Stimulated activated CD4-positive, alpha-beta T cell treated with anti-CD3 and anti-CD28 coated beads, Interleukin-1b, Interleukin-23, amount 100 ng/mL, for 48 hours (primary cell): ENCODE measurements at places on chromosomes 5 and 9.
A peak's percentile ranks its signal among the peaks of the same experiment; 100 is the strongest.

- no peak for DNase-seq
These were observed 21.4 kb upstream of the OTULINL start for GRCh38 chr5:14560091-14560595.

- no peak for DNase-seq
These were observed 316.1 kb downstream of the PRDM9 start for GRCh38 chr5:23823521-23823920.

DNA sequence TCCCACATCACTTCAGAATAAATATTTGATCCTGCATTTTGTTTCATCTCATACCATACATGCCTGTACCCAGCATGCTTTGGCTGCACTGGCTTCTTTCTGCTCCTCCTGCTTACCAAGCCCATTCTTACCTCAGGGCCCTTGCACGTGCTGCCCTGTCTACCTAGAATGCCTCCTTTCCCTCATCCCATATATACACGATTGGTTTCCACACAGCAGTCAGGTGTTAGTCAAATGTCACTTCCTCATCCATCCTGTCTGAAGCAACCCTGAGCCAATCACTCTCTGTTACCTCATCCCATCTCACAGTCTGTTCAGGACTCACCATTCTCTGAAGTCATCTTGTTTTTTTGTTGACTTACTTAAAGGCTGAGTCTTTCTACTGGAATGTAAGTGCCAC lies 30.3 kb downstream of the CAST start:
- DNase-seq, result no peak

DNA sequence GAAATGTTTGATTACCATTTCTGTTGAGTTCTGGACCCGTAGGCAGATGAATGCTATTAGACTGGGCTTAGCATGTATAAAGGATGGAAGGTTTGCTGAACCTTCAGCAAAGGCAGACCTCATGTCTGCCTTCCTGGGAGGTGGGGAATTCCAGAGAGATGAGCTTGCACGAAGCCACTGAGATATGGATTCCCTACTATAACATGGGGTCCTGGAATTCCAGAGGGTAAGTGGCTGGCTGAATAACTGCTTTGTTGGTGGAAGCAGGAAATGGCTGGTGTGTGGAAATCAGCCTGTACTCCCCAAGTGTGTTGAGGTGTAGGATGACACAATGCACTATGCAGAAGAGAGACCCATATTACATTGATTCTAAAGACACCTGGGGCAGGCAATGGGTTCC lies 526.4 kb downstream of the CTNND2 start:
- DNase-seq, result no peak

DNA sequence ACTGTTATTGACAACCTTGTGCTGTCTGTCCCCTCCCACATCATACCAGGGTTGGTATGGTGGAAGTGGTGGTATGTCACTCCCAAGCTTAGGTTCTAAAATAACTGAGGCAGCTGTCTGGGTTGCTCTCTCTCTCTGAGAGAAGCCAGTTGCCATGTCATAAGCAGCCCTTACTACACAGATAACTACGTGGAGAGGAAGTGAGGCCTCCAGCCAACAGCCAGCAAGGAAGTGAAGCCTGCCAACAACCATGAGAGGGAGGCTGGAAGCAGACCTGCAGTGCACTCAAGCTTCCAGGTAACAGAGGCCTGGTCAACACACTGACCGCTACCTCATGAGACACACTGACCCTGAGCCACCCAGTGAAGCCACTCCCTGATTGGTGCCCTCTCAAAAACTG lies 18.6 kb downstream of the CTNNAL1 start:
- DNase-seq, result no peak

DNA sequence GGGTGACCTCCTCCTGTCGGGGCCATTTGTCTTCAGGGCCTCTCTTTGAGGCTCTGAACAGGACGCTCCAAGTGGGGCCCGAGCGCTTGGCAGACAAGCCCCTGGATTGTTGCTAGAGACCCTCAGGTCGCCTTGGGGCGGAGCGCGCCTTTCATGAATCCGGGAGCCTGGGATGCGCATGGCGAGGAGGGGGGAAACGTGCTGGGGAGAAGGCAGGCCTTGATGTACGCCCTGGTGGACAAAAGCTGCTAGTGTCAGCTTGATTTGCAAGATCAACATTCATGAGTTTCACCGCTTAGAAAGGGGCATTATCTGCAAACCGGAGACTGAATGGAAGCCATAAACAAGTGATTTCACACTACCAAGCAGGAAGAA lies 226.3 kb downstream of the SMARCA2 start:
- no peak for DNase-seq

GRCh38 chr9:134628354-134628736 lies 13.3 kb upstream of the COL5A1 start:
- DNase-seq, result no peak

DNA sequence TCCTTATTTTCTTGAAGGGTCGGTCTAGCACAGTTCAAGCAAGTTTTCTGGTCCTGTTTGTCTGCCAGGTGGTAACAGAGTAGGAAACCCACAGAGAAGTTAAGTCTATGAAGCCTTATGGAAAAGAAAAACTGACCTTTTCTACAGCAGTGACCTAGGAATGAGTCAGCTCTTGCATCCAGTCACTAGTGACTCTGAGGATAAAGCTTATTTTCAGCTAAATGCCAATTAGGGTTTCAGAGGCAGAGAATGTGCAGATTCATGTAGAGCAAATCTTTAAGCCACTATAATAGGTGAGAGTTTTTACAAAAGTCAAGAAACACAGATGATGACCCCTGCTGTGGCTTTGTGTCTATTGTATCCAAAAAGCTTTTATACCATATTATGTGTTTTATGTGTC lies 100.7 kb downstream of the CWC27 start:
- no peak for DNase-seq

- DNase-seq, result peak; percentile 47
These were observed 172.8 kb downstream of the ERCC6L2 start for GRCh38 chr9:96048104-96048955.

GRCh38 chr5:170327829-170328228 lies 30.3 kb upstream of the LCP2 start:
- no peak for DNase-seq

DNA sequence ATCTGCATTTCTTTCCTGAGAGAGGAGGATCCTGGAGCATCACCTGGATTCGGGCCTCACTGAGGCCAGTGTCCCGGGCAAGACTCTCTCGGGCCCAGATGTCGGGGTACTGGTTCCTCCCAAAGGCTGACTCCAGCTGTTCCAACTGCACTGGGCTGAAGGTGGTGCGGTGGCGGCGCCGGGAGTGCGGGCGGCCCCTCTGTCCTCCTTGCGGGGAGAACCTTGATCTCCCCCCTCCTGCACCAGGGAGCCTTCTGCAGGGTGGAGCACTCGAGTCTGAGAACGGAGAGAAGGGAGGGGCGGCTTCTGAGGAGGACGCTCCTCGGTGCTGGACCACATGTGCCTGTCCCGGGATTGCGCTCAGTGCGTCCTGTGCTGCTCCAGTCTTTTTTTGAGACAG lies 2.0 kb downstream of the PROP1 start:
- no peak for DNase-seq

DNA sequence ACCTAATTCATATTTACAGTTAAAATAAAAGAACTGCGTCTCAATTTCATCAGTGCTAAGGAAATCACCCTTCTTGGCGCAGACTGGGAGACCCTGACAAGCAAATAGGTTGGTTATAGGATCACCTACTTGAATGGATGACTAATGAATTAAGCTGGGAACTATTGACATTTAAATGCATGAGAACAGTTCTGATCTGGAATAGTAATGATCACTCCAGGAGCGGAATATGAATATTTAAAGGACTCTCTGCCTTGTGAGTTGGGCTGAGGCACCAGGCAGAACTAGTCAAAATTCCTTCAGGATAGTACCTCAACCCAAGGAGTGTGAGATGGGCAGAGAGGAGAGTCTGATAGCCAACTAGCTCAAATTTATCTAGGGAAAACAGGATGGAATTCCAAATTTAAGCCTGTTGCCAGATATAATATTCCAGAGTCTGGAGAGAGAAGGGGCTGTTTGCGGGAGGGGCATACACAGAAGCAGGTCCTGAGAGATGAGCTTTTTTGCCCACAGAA lies 364.4 kb downstream of the CSNK1G3 start:
- no peak for DNase-seq

GRCh38 chr5:57989378-57989777 lies 470.5 kb downstream of the PLK2 start:
- DNase-seq, result no peak

- no peak for DNase-seq
These were observed 42.5 kb upstream of the ROR2 start for GRCh38 chr9:91992461-91993041.

DNA sequence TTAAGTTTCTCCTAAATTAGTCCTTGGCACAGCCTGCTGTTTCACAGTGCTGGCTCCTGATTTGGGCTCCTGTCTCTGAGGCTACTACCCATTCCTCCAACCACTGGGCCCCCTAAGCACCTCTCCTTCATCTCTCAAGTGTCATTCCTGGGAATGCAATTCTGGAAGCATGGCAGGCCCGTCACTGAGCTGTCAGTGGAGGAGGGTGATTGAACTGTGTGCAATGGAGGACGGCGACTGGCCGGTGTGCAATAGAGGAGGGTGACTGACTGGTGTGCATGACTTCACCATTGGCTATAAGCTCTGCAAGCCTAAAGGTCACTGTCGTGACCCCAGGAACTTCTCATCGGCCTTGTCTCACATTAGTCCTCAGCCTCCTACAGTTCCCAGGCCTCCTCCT lies 12.4 kb upstream of the IL17B start:
- no peak for DNase-seq

DNA sequence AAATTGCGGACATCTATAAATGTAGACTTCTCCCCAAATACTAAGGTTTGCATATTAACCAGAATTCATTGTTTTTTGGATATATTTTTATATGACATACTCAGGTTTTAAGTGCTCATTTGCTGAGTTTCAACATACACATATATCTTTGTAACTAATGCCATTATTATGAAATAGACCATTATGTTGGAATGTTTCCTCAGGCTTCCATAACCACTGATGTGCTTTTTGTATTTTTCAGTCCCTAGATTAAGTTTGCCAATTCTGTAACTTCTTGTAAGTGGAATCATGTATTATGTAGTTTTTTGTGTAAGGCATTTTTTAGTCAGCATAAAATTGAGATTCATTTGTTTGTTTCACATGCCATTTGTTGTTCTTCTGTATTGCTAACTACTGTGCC lies 32.1 kb downstream of the HSPA4 start:
- no peak for DNase-seq

GRCh38 chr5:154516475-154516874 lies 38.4 kb upstream of the HAND1 start:
- DNase-seq, result no peak

DNA sequence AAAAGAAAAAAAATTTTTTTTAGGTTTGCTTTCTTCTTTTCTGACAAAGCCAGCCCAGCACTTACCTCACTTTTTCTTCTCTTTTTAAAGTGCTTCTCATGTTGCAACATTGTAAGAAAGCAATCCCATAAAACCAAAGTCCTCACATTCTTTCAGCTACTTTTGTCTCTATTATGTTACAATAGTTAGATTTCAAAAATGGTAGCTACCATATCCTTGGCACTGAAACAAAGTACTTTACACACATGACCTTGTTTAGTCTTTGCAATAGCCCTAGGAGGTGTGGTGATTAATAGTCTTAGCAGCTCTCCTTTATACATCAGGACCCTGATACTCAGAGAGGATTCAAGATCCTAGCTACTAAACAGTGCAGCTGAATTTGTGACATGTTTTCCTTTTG lies 23.5 kb upstream of the CARTPT start:
- no peak for DNase-seq

DNA sequence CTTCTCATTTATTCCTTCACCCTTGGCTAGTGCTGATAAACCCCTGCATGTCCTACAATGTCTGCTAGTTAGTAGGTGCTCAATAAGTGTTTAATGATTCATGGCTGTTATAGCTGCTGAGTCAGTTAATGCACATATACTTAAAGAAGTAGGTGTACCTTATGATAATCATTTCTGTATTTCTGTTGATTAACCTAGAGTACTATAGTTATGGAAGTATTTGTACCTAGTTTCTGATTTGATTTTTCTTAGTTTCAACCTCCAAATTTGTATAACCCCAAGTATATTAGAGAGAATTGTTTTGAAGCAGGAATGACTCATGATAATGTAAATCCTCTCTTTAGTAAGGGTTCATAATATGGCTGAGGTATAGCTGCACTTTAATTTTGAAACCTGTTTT lies 8.9 kb downstream of the SMAD5 start:
- no peak for DNase-seq

DNA sequence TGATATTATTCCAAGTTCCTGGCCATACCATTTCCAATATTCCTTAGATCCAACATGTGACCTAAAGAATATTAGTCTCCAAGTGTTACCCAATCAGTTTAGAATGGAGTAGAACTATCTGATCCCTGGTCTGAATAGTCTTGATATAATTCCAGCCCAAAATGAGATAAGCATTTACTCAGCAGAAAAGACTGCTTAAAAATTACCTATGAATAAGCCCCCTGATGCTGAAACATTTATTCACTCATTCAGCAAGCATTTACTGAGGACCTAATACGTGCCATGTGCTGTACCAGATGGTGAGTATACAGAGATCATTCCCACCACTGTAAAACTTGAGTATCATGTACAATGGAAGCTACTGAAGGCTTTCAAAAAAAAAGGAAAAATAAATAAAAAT lies 157.0 kb downstream of the FAM114A2 start:
- no peak for DNase-seq

GRCh38 chr9:135008416-135008815 lies 79.1 kb upstream of the OLFM1 start:
- no peak for DNase-seq

DNA sequence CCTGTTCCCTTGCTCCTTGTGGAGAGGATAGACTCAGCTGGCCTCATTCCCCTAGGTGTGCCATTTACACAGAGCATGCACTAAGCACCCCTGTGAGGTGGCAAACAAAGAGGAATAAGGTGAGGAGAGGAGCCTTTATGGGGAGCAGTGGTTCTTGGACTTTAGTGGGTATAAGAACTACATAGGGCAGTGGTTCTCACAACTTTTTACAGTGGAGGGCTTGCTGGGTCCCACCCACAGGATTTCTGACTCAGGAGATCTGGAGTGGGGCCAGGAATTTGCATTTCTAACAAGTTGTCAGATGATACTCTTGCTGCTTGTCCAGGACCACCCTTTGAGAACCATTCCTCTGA lies 42.0 kb downstream of the CSF1R start:
- no peak for DNase-seq

- no peak for DNase-seq
These were observed 74.0 kb upstream of the PHYKPL start for GRCh38 chr5:178306430-178307225.
